ENCODE measurements at places on chromosomes 13 and 19. TPM values are rescaled to one million over a fixed set of nuclear protein-coding genes. Genes with fewer than 3 reads are reported as not detected.

The SBK2 gene
- not detected for total RNA-seq

The PCP2 gene
- not detected for total RNA-seq

The CLDN10 gene
- not detected for total RNA-seq

The CATSPERD gene
- total RNA-seq: not detected

The ZNF850 gene
- 0.72 TPM for total RNA-seq

The ZNF418 gene
- 1.4 TPM for total RNA-seq

The PINLYP gene
- total RNA-seq: 6.6 TPM

The OR10H1 gene
- not detected for total RNA-seq

The SIAH3 gene
- total RNA-seq: 0.04 TPM

The RXFP2 gene
- total RNA-seq: not detected

The EDDM13 gene
- 2.2 TPM for total RNA-seq

The RNF6 gene
- total RNA-seq: 28.8 TPM

The MEIOSIN gene
- total RNA-seq: not detected

The PLEKHJ1 gene
- total RNA-seq: 63.9 TPM

All from hair follicular keratinocyte (primary cell).